T-helper 22 cell (primary cell): ENCODE measurements at places on chromosomes 12 and 14.

- DNase-seq, result no peak
These were observed 4.6 kb downstream of the TCP11L2 start for GRCh38 chr12:106307181-106307580.

DNA sequence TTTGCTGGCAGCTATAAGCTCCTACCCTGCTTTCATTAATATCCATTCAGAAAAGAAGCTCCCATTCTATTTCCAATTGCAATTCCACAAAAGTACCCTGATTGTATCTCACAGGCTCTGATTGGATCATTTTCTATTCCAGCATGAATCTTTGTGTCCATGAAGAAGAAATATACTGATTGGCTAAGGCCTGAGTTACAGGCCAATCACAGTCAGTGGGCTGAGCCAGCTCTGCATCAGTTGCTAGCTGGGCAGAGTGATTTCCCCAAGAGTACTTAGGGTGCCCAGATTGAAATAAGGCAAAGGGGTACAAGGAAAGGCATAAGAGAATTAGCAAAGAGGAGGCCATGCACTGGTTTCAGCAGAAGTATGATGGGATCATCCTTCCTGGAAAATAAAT is 14.4 kb downstream of the ART4 start:
- no peak for DNase-seq

DNA sequence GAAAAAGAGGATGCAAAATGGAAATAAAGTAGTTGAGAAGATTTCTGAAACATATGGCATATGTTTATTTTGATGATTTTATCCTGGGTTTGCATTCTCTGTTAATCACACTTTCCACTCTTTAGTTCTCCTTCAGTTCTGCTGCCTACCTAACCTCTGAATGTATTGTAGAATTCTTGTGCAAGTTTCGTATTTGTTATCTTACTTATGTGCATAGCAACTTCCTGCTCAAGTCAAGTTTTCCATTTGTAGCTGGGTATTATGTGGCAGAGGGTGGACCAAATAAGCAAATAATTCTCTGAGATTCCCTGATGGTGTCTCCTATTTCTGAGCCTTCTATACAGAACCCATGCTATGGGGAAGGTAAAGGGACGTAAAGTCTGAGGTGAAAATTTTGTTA is 381.6 kb downstream of the FOXG1 start:
- no peak for DNase-seq

DNA sequence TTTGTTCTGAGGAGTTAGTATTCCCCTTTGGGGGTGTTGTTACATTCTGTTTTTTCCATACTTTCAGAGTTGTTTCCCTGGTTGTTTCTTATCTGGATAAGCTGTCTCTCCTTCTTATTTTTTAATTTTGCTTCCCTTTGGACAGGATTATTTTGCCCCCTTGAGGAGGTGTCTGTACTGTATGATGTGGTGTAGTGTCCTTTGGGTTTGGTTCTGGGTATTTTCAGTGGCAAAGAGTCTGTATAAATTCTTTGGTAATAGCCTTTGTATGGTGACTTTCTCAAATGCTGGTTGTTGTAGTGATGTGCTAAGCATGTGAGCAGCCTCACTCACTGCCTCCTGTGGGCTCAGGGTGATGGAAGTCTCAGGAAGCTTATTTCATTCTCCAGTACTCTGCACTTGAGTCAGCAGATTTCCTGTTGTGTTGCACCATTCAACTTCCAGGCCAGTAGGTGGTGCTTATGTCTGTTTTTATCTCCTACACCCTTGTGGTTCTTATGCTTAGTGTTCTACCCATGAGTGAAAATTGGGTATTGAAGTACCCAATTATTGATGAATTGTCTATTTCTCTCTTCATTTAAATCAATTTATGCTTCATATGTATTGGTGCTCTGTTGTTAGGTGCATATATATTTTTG is 103.3 kb upstream of the PMCH start:
- DNase-seq, result no peak

DNA sequence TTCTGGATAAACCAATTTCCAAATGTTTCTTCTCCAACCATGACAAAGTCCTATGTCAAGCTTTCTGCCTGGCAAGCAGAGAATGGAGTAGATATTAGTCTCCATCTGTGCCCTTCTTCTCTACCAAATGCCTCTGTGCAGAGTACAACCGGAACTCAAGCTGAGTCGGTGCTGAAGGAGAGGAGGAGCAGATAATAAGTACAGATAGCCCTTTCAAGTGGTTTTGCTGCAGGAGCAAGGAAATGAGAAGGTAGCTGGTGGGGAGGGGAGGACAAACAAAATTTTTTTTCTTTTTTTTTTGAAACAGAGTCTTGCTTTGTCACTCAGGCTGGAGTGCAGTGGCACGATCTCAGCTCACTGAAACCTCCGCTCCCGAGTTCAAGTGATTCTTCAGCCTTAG is 14.2 kb upstream of the HELB start:
- DNase-seq, result peak; percentile 60

- no peak for DNase-seq
These were observed 334 bp upstream of the TMEM132C start for GRCh38 chr12:128266541-128267130.

DNA sequence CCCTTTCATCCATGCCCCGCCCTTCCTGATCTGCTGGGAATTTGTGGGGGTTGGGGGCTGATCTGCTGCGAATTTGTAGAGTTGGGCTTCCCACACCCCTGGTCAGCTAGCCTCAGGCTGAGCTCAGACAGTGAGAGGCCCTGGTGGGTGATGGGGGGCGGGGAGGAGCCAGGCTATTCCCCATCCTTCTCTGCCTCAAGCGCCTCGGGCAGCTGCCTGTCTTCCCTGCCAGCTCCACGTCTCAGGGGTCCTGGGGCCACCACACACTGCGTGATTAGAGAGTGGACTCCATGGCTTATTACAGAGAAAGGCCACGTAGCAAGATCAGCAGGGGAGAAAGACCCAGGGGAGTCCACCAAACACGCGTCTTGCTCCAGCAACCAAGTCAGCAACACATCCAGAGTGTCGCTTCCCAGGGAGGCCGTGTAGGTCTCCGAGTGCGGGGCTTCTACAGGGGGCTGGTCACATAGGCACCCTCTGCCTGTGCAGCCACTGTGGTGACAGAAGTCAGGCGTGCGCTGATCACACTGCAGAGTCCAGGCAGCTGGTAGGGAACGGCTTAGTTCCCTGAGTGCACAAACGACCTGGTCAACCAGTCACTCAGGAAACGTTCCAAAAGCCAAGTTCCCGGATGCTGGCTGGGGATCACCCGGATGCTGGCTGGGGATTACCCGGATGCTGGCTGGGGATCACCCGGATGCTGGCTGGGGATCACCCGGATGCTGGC is 254.4 kb upstream of the SFSWAP start:
- DNase-seq, result no peak

GRCh38 chr14:100402631-100403030 is 79.5 kb downstream of the SLC25A47 start:
- no peak for DNase-seq

DNA sequence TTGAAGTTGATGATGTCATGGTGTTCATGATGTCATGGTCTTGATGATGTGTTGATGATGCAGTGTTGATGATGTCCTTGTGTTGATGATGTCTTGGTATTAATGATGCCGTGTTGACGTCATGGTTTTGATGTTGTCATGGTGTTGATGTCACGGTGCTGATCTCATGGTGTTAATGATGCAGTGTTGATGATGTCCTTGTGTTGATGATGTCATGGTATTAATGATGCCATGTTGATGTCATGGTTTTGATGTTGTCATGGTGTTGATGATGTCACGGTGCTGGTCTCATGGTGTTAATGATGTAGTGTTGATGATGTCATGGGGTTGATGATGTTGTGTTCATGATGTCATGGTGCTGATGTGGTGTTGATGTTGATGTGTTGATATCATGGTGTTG is 48.0 kb upstream of the RIMBP2 start:
- no peak for DNase-seq

DNA sequence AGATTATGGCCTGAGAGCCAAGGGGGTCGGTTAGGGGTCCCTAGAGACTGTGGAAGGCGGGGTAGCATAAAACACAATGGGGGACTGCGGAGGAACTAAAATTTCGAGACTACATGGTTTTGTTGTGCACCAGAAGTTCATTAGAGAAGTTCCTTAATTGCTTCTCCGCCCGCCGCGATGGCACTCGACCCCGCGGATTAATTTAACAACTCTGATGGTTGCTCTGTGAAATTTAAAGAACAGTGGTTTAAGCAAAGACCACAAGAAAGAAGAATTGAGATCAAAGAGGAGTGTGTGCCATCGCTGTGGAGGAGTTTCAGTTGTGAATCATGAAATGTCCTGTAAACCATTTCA is 1.4 kb upstream of the CCDC88C start:
- DNase-seq, result peak; percentile 54

DNA sequence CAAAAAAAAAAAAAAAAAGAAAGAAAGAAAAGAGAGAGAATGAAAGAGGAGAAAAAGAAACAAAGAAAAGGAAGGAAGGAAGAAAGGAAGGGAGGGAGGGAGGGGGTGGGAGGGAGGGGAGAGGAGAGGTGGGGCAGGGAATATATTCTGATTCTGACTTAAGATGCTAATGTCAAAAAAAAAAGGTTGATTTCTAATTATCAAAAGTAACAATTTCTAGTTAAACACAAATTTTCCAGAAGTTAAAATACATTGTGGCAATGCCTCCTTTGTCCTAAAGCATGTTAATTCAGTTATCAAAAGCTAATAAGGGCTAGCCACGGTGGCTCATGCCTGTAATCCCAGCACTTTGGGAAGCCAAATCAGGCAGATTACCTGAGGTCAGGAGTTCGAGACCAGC is 7.5 kb downstream of the MPHOSPH9 start:
- DNase-seq, result no peak

- DNase-seq, result no peak
These were observed 14.8 kb upstream of the LRRC9 start for GRCh38 chr14:59905188-59905587.

DNA sequence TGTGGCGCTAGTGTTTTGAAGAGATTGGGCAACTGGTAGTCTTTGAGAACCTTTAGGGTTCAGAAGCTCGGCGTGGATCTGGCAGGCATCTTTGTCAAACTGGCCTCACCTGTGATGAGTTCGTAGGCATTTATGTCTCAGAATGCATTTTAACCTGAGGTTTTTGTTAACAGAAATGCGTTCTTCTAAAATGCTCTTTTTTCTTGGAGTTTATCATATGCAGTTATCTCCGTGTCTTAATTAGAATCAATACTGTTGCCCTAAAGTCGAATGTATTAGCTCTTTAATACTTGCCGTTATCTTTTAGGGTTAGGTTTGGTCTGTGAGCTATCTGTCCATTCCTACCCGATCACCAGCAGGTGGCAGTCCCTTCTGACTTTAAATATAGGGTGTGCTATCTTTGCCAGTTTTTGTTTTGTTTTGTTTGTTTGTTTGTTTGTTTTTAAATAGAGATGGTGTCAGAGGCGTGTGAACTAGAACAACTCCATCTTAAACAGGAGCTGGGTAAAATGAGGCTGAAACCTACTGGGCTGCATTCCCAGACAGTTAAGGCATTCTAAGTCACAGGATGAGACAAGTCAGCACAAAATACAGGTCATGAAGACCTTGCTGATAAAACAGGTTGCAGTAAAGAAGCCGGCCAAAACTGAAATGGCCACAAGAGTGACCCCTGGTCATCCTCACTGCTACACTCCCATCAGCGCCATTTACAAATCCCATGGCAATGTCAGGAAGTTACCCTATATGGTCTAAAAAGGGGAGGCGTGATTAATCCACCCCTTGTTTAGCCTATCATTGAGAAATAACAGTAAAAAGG is 1.4 kb downstream of the ATF1 start:
- DNase-seq, result peak; percentile 28
